AG04450 (cell line): ENCODE measurements at places on chromosomes 12 and 14.

DNA sequence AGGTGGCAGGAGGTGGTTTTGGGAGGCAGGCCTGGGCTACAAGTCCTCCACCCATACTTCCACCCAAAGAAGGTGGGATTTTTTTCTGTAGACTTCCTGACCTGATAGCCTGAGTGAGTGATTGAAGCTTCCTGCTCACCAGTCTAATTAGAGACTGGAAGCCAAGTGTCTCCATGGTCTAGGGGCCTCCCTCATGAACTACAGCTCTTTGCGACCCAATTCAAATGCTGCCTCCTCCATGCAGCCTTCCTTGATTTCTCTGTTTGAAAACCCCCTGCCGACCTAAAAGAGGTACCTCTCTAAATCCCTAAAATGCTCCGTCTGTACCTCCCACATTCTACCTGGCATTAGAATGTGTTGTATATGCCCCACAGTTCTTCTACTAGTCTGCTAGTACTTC is 124.9 kb downstream of the PLXNC1 start:
- DNase-seq, result no peak

- DNase-seq, result no peak
Observed at GRCh38 chr14:99873653-99874052, 80.4 kb downstream of the EML1 start.

GRCh38 chr12:132400011-132400641 is 70.7 kb upstream of the GALNT9 start:
- DNase-seq, result no peak

DNA sequence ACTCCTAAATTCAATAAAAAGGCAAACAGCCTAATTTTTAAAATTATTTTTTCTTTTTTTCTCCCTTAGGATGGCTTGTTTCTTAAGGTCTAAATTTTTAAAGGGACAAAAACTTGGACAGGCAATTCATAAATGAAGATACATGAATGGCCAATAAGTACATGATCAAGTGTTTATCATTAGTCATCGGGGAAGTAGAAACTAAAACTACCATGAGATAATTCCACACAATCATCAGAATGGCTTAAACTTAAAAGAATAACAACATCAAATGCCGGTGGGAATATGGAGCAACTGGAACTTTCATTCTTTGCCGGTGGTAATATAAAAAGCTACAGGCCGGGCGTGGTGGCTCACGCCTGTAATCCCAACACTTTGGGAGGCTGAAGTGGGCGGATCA is 29.1 kb downstream of the MOK start:
- DNase-seq, result no peak

DNA sequence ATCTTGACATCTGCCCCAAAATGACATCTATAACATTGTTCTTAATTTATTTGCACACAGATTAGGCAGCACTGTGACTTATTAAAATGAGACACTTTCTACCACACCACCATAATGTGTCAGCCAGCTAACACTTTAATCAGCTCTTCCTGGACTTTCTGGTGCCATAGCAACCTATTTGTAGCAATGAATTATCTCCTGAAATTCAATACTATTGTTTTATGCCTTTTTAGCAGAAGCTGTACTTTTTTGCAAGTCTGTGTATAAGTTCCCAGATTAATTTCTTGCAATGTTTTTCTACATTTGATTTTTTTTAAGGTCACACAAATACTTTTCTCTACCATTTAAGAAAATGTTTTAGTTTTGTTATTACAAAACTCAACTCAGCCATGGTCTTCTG is 72.8 kb upstream of the SAV1 start:
- no peak for DNase-seq

DNA sequence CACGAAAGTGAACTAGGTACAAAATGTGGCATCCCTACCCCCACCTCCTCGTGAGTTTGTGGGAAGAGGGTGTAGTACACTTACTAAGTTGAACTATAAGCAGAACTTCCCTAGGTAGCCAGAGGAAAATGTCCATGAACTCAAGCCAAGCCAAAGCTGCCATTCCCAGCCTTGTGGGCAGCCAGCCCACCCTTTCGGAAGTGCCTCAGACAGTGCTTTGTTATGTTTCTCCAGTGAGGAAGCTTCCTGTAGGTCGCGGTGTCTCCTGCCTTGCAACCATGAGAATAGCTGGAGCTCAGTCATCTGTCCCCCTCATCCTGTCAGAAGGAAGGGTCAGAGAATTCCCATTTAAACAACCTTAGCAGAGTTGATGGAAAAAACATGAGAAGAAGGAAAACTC is 266.9 kb downstream of the DUSP6 start:
- DNase-seq, result no peak
